ENCODE measurements at places on chromosomes 7 and 10.

DNA sequence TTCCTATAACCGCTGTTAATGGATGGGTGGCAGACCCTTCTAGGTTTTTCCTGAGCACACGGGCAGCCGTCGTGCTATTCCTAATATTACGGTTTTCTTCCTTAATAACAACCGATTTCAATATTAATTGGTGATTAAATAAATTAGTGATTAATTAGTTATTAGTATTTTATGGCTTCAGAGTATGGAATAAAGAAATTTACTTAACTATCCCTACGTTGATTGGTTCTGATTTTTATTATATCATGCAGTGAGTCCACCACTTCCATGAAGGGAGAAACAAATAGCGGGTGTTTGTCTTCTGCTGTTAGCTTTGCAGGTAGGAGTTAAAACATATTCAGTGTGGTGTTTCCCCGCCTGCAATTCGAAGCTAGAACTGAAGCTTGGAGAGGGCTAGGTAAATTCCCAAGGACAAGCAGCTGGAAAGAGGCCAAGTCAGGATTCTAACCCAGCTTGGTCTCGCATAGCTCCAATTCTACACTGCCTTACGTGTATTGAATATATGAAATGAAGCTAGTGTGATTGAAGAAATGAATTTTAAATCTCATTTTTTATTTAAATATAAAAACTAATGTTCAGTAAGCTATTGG is 928 bp upstream of the CSTF2T start:
- no peak for DNase-seq

GRCh38 chr10:86944471-86944870 is 12.9 kb downstream of the MMRN2 start:
- DNase-seq: no peak

GRCh38 chr10:30747633-30748032 is 118.1 kb upstream of the LYZL2 start:
- DNase-seq: no peak

- no peak for DNase-seq
Measured at GRCh38 chr10:52771534-52772445, 794 bp downstream of the MBL2 start.

- DNase-seq: no peak
Measured at GRCh38 chr7:148622887-148623585, 32.5 kb downstream of the C7orf33 start.

DNA sequence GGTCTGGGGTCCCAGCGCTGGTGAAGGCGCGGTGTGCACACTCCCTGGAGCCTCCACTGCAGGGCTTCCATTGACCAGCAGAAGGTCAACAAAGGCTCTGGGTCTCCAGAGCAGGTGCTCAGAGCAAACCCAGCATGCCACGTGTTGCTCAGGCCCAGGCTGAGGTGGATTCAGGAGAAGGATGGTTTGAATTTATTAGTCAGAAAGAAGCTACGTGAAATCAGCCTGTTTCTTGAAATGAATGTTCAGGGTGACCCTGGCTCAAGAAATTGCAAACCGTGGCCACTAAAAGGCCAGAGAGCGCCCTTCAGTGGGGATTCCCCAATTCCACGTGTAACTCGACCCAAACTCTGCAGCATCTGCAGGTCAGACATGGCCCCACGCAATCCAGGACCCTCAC is 82.7 kb upstream of the PFKP start:
- DNase-seq: no peak

DNA sequence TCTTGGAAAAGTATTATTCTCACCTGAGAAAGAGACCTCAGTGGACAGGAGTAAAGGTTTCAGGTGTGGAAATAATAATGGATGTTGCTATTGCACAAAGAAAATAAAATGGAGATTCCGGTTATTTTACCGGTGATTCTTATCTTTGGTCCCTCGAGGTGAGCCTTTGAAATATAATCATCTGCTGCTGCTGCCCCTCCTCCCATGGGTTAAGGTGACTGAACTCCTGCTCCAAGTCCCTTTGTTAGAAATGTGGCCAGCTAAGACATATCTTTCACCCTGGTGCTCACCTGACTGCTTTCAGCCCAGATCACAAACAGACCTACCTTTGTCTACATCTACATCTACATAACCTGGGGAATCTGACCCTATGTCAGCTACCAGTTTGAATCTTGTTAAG is 5.7 kb downstream of the CUBN start:
- DNase-seq: no peak

DNA sequence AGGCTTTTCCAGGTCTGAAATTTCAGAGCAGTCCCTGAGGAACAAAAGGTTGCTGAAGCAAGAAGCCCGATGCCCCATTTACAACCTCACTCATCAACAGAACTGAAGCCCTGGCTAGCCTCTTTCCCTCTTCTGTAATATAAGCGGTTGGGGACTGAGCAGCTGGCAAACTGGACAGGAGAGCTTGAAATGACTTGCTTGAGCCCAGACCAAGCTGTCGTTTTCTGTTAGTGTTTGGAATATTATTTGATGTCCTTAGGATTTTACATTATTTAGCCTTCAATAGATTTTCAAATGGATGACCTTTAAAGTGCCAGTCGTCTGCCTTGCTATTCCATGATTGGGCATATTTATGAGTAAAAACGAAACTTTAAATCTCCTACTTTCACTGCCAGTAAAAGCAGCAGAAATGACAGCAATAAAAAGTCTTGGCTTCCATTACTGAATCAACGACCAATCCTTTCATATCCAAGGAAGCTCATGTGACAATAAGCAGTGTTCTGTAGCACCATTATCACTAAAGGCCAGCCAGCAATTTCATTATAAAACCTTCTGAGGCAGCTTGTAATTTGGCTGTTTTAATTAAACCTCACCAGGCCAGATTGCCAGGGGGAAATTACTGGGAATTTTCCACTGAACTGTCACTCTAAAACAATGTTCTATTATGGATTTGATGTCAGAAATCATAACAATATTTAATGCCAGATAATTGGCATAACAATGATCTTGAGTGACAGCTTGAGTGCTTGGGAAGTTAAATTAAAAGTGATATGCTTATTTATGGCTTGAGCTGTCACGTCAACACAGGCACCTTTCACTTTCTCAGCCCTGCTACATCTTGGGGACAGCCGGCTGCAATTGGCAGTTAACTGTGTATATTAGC is 85.9 kb downstream of the LSMEM1 start:
- no peak for DNase-seq

- DNase-seq: no peak
Measured at GRCh38 chr7:114916261-114916892, 5.5 kb upstream of the MDFIC start.

GRCh38 chr7:158646766-158647474 is 57.7 kb downstream of the NCAPG2 start:
- no peak for DNase-seq

- no peak for DNase-seq
Measured at GRCh38 chr7:421136-421991, 98.3 kb downstream of the PDGFA start.

DNA sequence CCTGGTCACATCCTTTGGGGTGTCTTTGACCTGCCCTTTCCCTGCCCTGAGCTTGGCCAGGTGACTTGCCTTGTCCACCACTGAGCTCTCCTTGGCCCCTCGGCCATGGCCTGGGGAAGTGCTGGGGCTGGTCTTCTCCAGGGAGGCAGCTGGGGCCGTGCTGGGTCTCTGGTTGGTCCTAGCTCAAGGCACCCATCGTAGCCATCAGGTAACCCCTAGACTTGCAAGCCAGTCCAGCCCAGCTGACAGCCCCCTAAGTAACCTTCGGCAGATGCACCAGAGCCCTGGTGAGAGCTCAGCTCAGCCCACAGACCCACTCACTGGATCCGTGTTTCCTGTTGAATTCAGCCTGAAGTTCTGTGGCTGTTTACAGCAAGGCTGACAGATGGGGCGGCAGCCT is 176.2 kb upstream of the SHH start:
- no peak for DNase-seq

- DNase-seq: no peak
Measured at GRCh38 chr7:16740996-16741395, 12.6 kb upstream of the TSPAN13 start.

- no peak for DNase-seq
Measured at GRCh38 chr10:13161857-13162271, 506 bp downstream of the MCM10 start.

- no peak for DNase-seq
Measured at GRCh38 chr10:1578392-1579140, 158.8 kb downstream of the ADARB2 start.

DNA sequence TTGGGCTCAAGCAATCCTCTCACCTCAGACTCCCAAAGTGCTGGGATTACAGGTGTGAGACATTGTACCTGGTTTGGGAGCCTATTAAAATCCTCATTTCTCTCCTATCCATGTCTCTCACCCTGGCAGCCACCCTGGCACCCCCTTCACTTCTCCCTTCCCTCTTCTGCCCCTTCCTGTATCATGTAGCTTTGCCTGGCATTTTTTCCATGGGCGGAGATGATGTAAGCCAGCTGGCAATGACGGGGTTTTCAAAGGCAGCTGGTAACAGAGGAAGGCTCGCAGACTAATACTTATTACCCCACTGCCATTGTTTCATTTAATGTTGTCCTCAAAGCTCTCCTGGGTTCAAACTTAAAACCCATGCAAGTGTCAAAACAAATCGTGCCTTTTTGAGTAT is 61.9 kb downstream of the RGS10 start:
- DNase-seq: no peak

- no peak for DNase-seq
Measured at GRCh38 chr7:81013083-81013817, 94.4 kb upstream of the SEMA3C start.

GRCh38 chr10:118992496-118992895 is 37.0 kb upstream of the NANOS1 start:
- no peak for DNase-seq

GRCh38 chr7:20681258-20681882 is 65.9 kb downstream of the ABCB5 start:
- no peak for DNase-seq

DNA sequence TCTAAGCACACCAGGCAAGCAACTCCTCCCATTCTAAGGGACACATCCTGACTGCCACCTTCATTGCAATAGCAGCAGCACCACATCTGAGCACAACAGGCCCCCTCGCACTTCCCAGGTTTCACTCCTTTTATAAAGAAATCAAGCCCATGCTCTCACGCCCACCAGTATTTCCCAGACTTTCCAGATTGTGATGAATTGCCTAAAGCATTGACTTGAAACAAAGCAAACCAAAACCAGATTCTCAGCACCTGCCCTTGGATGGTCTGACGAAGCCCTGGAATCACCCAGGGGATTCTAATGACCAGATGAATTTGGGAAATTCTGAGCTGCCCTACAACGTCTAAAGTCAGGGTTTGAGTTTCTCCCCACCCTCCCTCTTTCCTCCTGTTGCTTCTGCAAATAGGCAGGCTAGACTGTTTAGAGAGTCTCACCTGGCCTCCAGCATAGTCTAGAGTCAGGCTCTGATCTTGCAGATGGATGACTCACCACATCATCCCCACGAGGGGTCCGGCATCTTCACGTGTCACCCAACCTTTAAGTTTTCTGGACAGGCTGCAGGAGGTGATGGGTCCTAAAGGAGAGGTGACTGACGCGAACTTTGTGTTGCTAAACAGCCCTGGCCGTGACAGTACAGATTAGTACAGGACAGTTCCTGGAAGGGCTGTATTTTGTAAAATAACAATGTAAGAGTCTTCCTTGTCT is 198.0 kb downstream of the SKIDA1 start:
- no peak for DNase-seq

- no peak for DNase-seq
Measured at GRCh38 chr10:15290150-15290549, 80.9 kb downstream of the FAM171A1 start.

GRCh38 chr7:522071-522950 is 2.7 kb upstream of the PDGFA start:
- no peak for DNase-seq

GRCh38 chr7:105354383-105354782 is 34.3 kb downstream of the SRPK2 start:
- DNase-seq: no peak

DNA sequence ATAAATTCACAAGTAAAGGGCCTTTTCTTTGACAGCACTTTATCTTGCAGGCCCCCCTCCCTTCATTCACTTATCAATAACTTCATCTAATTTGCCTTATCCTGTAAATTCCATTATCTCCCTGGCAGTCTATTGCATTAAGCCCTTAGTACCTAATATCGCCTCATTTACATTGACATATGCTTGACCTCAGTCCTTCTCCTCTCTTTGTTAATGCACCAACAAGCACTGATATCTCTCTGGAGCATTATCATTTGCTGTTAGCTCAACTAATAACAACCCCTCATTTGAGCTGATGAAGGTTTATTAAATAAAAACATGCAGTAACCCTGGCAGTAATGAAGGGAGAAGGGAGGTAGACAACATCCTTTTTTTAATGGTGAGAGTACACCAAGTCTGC is 46.8 kb downstream of the EXOC4 start:
- DNase-seq: no peak

DNA sequence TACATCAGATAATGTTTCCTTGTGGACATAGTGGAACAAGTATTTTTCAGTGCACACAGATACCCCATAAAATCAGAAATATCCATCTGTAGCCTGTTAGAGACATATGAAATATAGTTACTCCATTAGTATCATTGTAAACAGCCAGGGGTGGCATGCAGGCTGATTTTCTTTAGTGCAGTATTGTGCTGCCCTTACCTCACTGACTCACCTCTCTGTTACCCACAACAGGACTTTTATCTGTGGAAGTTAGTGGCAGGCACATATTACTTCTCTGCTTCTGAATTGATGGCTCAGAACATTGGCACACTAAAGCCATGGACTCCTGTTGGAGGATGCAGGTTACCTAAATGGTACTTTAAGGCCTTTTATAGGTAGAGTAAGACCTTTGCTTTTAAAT is 70.0 kb downstream of the SLC25A40 start:
- DNase-seq: no peak

DNA sequence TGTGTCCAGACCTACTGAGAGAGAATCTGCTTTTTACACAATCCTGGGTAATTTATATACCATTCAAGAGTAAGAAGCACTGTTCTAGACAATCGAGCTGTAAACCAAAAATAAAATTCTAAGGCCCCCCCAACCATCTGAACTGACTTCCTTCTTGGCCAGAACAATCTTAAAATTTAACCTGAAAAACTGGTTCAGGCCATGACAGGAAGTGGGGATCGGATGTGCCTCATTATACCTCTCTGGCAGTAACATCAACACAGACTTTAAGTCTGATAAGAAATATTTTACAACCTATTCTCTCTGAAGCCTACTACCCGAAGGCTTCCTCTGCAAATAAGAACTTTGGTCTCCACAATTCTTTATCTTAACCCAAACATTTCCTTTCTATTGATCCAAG is 75.2 kb upstream of the KIF5B start:
- DNase-seq: no peak
